ENCODE measurements at places on chromosomes 12 and 14.
A peak's percentile ranks its signal among the peaks of the same experiment; 100 is the strongest.

GRCh38 chr14:92729634-92730358 is 18.6 kb downstream of the LGMN start:
- DNase-seq, result peak; percentile 85

- peak; percentile 90 for DNase-seq
Observed at GRCh38 chr12:89225808-89226411, 126.4 kb downstream of the DUSP6 start.

- no peak for DNase-seq
Observed at GRCh38 chr12:42109031-42109430, 35.6 kb downstream of the GXYLT1 start.

DNA sequence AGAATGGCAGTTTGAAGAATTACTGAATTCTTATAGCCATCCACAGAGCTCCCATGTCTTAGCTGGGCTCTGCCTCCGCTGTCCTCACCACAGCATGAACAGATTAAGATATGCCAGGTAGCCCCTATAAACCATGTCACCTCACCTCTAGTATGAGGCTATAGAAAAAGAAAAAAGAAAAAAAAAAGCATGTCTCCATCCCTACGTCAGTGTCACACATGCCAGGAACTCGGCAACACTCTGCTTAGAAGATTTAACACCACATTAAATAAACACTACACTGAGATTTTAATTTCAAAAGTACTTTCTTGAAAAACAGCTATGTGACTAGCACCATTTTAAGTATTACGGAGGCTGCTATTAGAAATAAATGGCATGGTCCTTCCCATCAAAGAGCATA is 149.4 kb downstream of the CAPZA3 start:
- no peak for DNase-seq

DNA sequence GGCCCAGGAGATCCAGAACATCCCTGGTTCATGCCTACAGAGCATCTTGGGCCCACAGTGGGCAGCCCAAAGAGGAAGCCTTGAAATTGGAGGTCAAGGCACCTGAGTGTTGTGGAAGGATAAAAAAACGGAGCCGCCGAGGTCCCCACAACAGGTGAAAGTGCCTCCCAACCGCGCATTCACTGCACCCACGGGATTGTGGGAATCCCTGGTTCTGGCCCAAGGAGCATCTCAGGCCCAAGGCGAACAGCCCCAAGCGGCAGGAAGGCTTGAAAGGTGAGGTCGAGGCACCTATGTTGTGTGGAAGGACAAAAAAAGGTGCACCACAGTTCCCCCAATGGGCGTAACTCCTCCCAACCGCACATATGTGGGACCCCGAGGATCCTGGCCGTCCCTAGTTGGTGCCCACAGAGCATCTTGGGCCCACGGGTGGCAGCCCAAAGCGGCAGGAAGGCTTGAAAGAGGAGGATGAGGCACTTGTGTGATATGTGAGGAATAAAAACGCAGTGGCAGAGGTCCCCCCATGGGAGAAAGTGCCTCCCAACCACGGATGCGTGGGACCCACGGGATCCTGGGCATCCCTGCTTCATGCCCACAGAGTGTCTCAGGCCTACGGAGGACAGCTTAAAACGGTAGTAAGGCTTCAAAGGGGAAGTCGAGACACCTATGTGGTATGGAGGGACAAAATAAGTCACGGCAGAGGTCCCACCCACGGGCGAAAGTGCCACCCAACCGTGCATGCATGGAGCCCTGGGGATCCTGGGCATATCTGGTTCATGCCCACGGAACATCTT is 583.9 kb downstream of the ALG10 start:
- no peak for DNase-seq

DNA sequence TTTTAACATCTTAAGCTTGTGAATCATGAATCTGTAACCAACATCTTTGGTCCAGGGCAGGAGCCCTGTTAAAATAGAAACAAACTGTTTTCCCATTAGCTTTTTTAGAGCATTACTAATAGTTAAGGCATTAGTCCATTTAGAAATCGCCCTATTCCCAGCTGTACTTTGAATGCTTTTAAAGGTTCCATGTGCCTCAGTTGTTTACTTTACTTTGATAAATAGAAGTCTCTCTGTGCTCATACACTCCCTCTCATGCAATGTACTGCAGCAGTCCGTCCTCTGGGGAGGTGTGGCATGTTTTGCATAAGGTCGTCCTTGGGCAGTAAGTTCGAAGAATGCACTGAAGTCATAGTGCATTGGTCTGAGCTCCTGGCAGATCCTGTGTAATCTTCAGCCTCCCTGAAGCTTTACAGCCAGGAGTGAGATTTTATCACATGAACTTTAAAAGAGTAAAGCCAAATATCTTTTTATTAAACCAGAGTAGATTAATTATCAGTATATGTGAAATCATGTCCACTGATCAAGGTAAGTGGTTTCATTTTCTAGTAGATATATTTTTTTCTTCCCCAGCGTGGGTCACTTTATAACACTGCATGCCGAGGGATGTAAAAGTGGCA is 134.7 kb downstream of the FGD4 start:
- peak; percentile 61 for DNase-seq

- no peak for DNase-seq
Observed at GRCh38 chr14:89856871-89857345, 97.6 kb downstream of the EFCAB11 start.

DNA sequence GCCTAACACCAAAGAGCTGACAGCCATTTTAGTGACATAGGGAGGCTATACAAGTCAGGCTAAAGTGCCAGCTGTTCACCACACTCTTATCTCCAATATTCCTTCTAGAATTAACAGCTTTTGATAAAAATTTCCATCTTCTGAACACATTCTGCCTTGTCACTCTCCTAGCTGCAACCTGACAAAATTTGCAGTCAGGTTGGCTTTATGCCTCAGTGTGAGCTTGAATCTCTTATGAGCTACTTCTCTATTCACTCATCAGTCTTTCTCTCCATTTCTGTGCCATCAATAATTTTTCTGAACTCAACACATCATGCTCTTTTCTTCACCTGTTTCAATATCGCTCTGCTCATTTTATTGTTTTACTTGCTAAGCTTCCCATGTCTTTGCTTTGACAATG is 50.2 kb downstream of the TMTC1 start:
- no peak for DNase-seq

GRCh38 chr12:55742719-55743405 is at the start of gene GDF11:
Gene GDF11 (plus strand): TSS chr12:55743122. CDS start chr12:55743317, 195 bp downstream.
- peak; percentile 82 for DNase-seq

GRCh38 chr14:77782202-77782601 is 17.7 kb upstream of the ADCK1 start:
- no peak for DNase-seq

DNA sequence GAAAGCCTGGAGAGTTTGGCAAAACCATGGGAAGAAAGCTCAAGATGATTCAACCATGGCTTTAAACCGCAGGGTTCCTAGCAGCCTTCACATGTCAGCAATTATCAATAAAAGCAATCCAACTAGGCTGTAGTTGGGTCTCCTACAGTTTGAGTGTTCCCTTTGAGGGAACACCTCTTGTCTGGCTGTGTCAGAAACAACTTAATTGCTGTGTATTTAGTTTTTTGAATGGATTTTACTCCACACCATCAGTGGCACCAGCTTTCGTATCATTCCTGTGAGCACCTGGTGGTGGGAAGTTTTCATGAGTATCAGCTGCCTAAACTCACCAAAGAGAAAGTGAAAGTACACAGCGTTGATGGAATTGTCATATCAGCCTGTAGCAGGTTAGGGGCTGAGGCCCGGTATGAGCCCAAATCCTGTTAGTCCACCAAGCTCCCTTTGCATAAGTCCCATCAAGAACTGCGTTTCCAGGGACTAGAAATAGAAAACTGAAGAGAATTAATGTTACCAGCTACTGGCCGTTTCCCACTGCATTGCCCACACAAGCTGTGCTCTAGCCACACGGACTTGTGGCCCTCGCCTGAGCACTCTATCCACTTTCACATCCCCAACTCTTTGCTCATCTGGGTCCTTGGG is 10.9 kb upstream of the IL26 start:
- peak; percentile 66 for DNase-seq

GRCh38 chr12:113725557-113725876 is 240.6 kb downstream of the RBM19 start:
- no peak for DNase-seq

DNA sequence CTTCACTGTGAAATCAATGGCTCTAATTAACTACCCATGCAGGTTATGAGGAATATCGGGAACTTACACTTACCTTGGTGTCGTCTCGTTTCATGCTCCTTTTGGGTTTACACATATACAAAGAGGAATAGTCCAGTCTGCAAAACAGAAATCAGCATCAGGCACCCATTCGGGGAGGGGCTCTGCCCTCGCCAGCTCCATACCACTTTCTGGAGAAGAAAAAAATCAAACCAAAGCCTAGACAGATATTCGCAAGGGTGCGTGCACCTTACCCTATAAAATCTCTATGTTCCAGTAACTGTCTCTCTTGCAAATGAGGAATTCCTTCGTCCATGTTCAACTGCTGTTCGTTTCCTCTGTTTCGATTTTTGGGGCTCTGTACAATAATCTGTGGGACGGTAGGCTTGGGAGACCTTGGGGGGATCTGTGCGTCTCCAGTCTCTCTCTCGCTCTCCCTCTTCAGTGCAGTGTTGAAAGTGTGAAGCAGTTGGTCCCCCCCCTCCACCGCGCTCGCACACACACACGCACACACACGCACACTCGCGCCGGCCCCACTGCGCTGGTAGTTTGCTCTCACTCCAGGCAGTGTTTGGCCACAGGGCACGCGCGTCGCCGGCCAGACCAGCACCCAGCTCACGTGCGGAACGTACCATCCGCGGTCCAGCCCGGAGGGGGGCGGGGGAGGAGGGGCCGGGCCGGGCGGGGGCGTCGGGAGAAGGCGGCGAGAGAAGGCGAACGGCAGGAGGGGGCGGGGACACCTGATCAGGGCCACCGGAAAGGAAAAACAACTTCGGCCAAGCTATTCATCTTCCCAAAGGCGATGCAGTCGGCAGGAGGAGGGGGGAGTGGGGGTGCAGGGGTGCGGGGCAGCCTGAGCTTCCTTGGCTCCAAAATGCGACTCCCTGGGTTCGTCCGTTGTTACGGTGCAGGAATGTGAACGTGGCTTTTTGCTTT is at the start of gene BHLHE41:
TSS of gene BHLHE41 (minus strand) at position 592 of the 954 bp plus-strand sequence. CDS start at position 334, 258 bp downstream.
- DNase-seq, result peak; percentile 91

GRCh38 chr12:111063295-111064026 is 143.1 kb upstream of the MYL2 start:
- DNase-seq, result peak; percentile 64

- DNase-seq, result no peak
Observed at GRCh38 chr12:3529281-3529680, 38.3 kb downstream of the PRMT8 start.

DNA sequence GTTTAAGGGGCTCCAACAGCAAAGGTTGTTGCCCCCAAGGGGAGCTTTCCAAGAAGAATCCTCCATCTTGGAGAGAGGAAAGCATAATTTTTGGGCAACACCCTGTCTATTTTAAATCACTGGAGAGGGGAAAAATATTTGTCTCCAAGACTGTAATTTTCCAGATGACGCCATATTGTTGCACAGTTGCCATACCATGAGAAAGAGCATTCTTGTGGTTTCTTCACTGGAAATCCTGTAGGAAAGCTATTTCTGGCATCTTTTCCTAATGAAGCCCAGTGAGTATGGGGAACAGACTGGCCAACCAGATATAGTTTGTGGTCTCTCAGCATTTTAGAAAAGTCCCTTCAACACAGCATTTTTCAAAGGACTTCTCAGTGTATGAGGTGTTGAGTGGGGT is 88.1 kb upstream of the MANSC4 start:
- peak; percentile 83 for DNase-seq

Measured in Daoy (cell line).